ENCODE measurements at places on chromosomes 12 and 14.

- DNase-seq = no peak
Measured at GRCh38 chr12:103642240-103642864, 55.3 kb downstream of the STAB2 start.

DNA sequence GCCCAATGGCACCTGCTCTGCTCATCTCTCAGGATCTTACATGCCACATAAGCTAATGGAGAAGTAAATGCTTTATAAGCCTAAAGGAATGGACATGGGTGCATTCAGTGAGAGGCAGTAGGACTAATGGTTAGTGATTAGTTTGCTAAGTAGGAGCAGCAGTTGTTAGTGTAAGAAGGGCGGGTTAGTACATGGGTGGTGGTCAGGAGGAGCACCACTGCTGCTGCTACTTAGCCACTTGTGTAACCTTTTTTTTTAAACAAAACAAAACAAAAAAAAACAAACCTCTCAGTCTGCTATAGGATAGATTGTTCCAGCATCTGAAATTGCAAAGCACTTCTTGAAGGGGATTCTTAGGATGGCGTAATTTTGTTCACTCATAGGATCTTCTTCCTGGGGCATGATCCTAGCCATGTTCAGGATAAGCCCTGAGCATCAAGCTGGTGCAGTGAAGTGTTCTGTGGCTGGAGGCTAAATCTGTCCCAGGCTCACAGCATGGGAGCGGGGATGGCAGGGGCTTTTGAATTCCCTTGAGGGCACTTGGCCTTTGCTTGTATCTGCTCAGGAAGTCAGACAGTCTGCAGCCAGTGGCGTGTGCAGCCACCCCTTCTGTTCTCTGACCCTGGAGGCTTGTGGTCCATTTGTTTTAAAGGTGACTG lies 63.6 kb downstream of the CHST11 start:
- no peak for DNase-seq

DNA sequence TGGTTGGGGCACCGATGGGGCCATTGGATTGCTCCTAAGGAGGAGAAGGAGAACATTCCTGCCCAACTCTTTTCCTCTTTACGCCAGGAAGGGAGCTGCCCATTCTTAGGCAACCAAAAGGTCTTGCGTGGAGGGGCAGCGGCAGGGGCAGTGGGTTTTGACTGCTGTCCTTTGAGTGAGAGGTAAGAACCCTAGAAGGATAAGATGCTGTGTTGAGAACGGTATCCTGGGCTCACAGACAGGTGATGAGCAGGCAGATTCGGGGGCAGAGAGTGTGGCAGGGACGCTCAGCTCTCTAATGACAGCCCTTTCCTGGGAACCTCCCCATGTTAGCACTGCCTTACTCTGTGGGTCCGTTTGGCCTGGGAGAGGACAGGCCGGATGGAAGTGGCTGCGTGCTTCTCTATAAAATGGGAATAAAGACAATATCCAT lies 13.2 kb downstream of the LRTM2 start:
- DNase-seq = peak; percentile 54

GRCh38 chr14:54785136-54785777 lies 117.4 kb downstream of the GCH1 start:
- DNase-seq = no peak

GRCh38 chr12:107385509-107385908 lies 292.2 kb upstream of the CRY1 start:
- DNase-seq = no peak

- no peak for DNase-seq
Measured at GRCh38 chr12:113555226-113555625, 83.6 kb upstream of the LHX5 start.

- no peak for DNase-seq
Measured at GRCh38 chr14:90440021-90440451, 43.2 kb downstream of the CALM1 start.

DNA sequence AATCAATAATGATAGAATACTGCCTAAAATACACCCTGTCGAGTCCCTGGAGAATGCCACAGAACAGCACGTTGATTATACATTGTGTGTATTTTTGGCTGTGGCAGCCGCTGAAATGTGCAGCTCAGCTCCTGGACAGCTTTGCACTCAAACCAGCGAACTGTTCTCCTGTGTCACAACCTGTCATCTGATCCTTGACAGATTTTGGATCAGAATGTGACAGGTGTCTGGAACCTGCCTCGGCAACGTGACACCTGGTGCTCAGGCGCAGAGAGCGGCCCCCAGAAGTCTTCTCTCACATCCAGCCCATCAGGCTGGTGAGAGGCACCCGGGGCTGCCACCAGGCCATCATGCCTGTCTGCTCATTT lies 19.3 kb downstream of the MVK start:
- no peak for DNase-seq

- DNase-seq = no peak
Measured at GRCh38 chr14:99077076-99077843, 194.7 kb downstream of the BCL11B start.

- no peak for DNase-seq
Measured at GRCh38 chr12:89690925-89691324, 17.7 kb downstream of the ATP2B1 start.
